Activated T-cell treated with anti-CD3 and anti-CD28 coated beads, Interleukin-2, amount 50 U/mL, for 4 hours (primary cell): ENCODE measurements at places on chromosomes 16 and 17.

DNA sequence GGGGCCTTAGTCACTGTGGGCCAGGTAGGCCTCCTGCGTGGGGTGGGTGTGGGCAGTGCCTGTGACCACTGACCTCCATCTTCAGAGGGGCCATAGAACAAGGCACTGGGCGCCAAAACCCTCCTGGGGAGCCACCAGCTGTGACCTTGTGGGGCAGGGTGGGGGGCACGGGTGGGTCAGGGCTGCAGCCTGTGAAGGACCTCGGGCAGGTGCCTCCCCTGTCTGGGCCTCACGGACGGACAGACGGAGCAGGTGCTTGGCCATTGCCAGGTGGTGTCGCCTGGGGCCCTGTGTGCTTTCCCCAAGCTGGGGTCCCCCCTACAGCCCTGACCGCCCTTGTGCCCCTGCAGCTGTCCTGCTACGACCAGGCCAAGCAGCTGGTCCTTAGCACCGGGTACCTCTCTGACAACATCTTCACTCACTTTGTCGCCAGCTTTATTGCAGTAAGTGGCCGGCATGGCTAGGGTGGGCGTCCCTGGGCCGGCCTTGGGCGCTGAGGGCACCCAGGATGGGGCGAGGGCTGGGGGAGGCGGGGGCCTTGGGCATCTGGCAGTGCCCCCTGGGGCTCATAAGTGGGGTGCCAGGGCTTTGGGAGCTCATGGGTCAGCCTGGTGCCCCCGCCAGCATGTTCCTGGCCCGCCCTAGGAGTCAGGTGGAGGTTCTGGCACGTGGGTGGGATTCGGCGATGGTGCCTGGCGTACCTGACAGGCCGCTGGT lies 5.1 kb downstream of the SLC25A10 start:
- no peak for DNase-seq

- DNase-seq = no peak
Observed at GRCh38 chr17:47120521-47121095, 68.5 kb downstream of the CDC27 start.

- DNase-seq = no peak
Observed at GRCh38 chr17:51046046-51046445, 74.6 kb downstream of the SPAG9 start.

- DNase-seq = no peak
Observed at GRCh38 chr17:77508047-77508715, 367.4 kb downstream of the SEC14L1 start.

DNA sequence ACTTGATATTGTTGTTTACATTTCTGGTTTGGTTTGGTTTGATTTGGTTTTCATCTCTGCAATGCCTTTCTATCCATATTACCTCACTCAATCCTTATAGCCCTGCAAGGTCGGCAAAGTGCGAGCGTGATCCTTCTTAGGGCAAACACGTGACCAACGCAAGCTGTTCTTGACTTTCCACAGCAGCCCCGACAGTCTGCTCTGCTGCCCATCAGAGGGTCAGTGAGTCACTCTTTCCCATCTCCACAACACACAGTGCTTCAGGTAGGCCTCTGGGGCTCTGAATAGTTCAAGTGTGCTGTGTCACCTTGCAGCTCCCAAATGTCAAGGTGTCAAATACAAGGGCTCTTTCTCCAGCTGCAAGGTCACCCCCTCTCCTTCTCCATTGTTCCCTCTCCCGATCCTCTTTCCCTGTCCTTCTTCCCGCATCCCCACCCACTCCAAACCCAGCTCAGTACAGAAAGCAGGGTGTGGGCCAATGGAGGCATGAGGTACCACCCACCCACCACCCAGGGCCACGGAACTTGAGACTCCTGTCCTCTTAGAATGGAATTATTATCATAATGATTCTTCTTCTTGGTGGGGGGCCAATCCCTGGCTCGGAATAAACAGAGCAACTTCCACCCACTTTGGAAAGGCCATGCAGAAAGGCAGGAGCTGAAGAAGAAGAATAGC lies 139.7 kb downstream of the SLC39A11 start:
- no peak for DNase-seq

DNA sequence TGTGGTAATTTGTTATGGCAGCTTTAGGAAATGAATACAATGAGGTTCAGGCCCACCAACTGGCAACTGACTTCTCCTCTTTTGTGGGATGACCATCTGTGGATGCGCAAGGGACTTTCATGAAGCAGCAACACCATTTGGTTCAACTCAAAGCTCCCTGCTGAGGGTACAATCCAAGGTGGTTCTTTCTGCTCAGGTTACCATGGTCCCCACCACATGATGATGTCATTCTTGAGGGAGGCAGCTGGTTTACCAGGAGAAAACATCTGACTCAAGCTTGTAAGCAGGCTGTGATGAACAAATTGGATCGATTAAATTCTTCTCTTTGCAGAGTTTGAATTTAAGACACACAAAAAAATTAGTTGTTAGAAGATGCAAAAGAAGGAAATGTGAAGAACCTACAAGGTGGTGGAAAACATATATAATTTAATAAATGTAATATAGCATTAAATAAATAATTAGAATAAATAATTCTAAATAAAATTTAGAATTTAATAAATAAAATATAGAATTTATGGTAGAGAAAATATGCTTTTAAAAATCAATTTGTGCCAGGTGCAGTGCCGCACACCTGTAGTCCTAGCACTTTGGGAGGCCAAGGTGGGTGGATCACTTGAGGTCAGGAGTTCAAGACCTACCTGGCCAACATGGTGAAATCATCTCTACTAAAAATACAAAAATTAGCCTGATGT lies 67.6 kb upstream of the ANKFN1 start:
- DNase-seq = no peak

DNA sequence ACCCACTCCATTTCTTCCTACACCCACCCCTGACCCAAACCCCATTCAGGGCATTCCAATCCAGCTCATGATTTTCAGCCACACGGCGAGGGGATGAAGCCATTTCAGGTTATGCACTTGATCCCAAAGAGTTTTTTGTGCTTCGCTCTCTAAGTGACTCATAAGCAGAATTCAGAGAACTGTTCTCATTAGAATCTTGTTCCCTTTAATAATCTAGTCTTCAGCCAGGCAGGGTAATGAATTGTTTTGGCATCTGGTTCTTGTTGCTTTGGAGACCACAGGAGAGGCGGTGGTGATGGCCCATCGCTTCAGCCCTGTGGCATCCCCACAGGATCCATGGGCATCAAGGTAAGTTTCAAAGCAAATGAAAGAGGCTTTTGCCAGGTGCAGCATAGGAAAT lies 4.8 kb upstream of the KRT31 start:
- no peak for DNase-seq

DNA sequence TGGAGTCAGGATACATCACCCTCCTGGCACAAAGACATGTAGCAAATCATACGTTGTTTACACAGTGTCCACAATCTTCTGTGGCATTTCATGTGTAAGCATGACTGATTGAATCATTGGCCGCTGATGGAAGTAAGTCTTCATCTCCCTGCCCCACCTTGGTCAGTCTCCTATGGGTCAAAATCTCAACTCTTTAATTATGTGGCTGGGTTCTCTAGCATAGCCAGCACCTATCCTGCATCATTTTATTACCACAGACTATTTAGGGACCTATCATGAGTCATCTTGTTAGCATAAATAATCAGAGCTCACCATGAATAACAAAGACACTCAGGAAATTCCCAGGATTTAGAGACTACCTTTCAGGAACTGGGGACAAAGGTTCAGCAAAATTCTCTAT lies 15.9 kb downstream of the TANC2 start:
- no peak for DNase-seq

DNA sequence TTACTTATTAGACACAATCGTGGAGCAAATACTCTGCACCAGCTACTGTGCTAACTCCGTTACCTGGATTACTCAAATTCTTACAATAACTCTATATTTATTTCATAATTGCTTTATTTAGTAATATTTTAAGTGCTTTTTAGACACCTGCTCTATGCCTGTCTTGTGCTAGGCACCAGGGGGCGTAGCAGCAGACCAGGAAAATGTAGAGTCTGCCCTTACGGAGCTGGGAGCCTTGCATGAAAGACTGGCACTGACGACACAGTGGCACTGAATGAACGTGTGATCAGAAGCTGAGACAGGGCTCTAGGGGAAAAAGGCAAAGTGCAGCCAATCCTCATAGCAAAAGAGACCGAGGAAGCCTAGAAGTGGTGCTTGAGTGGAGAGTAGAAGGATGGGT lies 486.5 kb downstream of the CDH13 start:
- DNase-seq = no peak

- DNase-seq = no peak
Observed at GRCh38 chr17:73118951-73119391, 26.5 kb upstream of the SLC39A11 start.

DNA sequence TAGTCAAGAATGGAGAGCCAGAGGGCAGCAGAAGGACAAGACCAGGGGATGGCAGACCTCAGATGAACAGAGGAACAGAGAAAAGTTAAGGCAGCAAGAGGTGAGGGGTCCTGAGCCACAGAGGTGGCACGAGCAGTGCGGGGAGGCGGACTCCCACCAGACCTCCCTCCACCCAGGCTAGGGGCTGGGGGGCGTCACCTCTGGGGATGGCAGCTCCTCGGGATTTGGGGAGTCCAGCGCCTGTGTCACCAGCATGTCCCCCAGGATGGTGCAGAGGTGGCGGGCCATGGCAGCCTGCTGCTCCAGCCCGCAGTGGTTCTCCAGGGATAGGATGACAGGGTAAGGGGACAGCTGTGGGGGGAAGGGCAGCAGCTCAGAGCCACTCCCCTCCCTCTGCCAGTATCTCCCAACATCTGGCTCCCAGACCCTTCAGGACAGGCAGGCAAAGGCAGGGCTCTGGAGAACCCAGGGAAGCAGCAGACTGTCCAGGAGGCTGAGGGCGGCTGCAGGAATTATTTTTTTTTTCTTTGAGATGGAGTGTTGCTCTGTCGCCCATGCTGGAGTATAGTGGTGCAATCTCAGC lies 15.8 kb downstream of the PLCD3 start:
- DNase-seq = no peak

- DNase-seq = no peak
Observed at GRCh38 chr17:80871341-80871740, 120.3 kb upstream of the CHMP6 start.

- no peak for DNase-seq
Observed at GRCh38 chr17:47877368-47878034, 18.5 kb upstream of the SP2 start.

DNA sequence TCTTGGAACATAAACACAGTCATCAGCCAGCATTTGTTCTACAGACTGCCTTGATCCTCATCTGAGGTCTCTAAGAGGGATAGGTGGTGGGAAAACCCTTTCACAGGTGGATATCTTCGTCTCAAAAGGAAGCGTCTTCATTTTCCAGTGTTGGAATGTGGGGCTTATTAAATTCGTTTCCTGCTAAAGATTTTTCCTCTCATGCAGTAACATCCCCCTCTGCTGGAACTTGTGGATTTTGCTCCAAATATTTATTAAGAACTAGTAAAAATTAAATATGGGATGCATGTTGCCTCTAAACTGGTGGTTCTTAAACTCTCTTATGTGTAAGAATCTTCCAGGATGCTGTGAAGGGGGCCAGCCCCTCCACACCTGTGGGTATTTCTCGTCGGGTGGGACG lies 20.1 kb upstream of the MLYCD start:
- no peak for DNase-seq

- no peak for DNase-seq
Observed at GRCh38 chr16:68935008-68935407, 91.7 kb downstream of the TANGO6 start.

GRCh38 chr17:29126268-29126930 lies 53.8 kb downstream of the MYO18A start:
- DNase-seq = no peak
